ENCODE measurements at places on chromosomes 16 and 17.

DNA sequence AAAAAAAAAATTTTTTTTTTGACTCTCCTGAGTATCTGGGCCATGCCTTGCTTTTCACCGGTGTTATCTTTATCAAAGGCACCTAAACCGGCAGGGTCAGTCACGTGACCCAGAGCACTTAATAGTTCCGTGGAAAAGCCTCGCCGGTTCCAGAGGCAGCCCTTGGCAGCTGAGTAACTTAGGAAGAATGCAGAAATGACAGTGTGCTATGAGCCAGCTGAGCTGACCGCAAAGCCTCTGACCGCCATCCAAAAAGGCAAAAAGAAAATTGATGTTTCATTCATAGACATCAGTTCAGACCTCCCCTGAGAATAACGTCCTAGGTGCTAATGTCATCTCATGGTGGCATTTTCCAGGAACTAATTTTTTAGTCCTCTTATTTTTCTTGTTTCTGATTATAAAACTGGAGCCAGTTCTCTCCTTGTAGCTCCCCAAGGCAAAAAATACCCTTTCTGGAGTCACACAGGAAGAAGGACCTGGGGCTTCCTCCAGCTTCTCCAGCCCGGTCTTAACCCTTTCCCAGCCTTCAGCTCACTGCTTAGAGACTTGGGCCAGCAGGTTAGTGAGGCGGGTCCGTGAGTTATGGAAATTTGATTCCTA lies 122.6 kb downstream of the SOCS1 start:
- DNase-seq, result peak; percentile 97

DNA sequence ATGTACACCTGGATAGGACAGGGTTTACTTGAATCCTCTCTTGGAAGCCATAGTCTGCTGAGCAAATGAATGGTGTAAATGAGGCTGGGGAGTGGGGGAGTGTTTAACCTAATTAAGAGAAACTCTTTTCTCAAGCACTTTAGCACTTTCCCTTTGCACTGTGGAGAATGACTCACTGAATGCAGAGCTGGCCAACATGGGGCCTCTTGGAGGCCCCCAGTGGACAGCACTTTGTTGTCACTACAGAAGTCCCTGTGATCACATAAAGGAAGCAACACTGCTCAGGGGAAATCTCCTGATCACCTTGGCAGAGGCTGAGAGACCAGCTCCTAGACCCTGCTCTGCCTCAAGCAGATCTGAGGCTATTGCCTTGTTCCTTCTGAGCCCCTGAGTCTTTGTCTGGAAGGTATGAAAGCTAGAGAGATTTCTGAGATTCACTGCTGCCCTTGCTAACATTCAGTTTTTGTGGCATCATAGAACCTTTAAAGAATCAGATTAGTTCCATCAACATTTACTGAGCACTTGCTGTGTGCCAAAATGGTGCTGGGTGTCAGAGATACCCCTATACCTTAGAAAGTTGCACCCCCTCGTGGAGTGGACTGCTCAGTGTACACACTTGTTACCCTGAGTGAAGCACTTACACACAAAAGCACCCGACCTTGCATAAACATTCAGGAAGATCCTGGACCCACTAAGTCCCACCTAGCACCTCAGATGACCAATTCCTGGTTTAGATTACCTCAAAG lies 230.1 kb upstream of the CCL2 start:
- DNase-seq, result no peak

GRCh38 chr17:4838309-4838785 lies 5.2 kb downstream of the MINK1 start:
- no peak for DNase-seq

DNA sequence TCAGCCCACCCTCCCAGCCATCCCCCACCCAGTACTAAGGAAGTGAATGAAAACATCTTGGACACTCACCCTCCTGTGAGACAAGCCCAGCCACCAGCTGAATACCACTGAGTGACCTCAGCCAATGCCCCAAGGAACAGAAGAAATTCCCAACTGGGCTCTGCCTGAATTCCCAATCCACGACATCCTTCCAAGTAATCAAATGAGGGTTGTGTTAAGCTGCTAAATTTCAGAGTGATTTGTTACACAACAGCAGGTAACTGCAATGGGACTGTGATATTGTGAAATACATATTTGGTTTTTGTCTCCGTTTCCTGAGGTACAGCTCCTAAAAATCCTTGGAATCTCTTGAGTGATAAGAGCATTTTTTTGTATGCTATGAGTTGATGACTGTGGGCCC lies 578.7 kb upstream of the CDH11 start:
- no peak for DNase-seq

DNA sequence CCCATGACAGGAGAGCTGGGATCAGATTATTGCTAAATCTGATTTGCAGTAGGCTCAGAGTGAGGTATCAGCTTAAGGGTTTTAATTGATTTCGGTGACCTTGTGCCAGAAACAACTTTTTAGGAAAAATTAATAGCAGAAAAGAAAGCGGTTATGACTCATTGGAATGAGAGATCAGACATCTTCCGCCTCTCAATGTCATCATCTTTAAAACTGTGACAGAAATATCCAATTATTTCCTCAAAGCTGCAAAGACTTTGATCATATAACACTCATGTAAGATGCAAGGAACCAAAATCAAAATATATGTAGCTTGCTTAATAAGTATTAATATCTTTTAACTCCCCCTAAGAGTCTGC lies 190.1 kb upstream of the FOXF1 start:
- no peak for DNase-seq

DNA sequence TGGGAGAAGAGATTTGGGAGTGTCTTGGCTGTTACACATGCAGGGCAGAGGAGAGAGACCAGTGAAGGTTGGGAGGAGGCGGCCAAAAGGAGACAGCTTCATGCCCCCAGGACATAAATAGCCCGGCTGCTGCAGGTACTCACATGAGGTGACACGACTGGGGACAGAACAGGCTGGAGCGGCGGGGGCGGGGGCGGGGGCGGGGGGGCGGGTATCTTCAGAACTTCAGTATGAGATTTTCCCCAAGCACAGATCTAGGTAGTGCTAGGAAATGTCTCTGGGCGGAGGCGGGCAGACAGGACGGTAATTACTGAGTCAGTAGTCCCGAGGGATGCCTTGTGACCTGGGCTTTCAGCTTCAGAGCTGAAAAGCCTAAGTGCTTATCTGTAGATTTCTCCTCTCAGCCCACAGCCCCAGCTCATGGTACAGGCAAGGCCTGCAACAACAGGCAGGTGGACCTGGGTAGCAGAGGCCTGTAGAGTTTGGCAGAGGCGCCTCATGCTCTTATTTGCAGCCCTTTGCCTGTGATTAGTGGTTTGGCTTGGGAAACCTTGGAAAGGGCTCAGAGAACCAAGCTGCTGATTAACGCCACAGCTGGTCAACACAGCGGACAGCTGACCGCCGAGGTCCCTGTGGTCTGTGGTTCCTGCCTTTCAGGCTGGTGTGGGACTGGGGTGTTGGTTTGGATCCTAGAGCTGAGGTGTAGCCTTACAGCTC lies 24.5 kb downstream of the UNK start:
- DNase-seq, result peak; percentile 98

GRCh38 chr17:48559122-48559839 lies 14.4 kb upstream of the HOXB2 start:
- no peak for DNase-seq

- no peak for DNase-seq
These were observed 7.9 kb downstream of the USP7 start for GRCh38 chr16:8955828-8956227.

- peak; percentile 8 for DNase-seq
These were observed 1.2 kb upstream of the WIPI1 start for GRCh38 chr17:68458260-68459036.

DNA sequence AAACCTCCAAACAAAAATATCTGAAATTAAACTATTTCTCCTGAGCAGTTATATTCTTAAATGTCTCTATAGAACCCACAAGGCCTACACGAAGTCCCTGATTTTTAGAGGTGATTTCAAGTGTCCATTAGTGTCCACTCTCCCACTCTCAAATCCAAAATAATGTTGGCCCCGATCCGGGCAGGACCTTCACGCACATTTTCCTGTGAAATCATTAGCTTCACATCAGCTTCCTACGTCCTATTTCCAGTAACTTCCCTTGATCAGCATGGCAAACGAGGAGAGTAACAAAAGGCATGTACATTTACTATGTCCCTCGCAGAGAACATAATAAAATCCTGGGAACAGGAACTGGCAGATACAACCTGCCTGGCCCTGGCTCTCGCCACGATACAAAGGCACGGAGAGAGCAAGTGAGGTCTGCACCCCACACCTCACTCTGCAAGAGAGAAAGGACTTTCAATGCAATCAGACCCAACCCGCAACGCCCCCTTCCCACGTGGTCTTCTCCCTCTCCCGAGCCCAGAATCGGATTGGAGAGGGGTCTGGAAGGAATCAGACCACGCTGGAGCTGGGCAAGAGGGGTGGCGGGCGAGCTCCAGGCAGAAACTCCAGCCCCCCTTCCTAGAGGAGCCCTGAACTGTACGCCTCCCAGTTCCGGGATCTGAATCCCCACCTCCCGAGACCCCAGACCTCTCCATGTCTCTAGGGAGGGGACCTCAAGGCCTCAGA lies 17.5 kb upstream of the C17orf78 start:
- peak; percentile 71 for DNase-seq

DNA sequence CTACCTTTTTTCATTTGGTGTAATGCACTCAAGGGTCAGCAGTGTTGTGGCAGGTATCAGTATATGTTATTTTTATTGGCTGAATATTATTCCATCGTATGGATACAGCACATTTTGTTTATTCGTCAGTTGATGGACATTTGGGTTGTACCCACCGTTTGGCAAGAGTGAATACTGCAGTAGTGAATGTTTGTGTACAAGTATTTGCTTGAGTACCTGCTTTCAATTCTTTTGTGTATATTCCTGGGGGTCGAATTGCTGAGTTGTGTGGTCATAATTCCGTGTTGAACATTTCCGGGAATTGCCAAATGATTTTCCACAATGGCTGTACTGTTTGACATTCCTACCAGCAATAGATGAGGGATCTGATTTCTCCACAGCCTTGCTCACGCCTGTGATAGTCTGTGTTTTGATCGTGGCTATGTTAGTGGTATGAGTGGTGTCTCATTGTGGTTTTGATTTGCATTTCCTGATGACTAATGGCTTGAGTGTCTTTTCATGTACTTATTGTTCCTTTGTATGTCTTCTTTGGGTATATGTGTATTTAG lies 108.4 kb downstream of the OR1D5 start:
- DNase-seq, result peak; percentile 85

- DNase-seq, result no peak
These were observed 223.1 kb downstream of the ZNF423 start for GRCh38 chr16:49632795-49633184.

DNA sequence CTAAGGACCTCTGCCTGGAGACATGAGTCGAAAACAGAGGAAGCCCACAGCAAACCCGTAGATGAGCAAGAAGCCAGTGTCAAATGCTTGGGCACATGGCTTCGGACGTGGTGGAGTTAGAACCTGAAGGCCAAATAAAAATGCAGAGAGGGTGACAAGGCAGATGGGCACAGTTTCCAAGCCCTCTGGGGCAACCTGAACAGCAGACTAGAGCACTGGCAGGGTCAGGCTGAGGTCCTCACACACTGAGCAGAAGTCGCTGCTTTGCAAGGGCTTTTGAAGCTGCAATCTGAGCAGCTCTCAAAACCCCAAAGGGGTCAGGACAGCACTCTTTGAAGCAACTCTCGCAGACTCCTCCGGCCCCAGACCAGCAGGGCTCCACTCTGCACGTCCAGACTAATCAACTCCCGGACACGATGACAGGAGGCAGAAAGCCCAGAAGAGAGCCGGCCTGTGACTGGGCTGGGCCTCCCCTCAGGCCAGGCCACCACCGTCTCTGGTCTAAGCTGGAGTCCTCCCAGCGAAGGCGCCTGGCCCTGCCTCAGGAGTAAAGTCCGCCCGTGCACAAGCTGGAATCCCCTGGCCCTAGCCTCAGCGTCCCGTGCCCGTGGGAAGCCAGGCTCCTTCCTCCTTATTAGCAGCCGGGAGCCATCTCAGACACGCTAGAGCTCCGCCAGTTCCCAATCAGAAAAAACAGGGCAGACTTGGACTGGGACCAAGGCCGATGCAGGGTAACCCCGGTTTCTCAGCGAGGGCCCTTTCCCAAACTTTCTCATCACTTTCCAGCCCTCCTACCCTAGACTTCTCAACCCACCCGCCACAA lies 924 bp downstream of the SMARCD2 start:
- DNase-seq, result peak; percentile 61

All from myocyte (in vitro differentiated cells).